ENCODE measurements at places on chromosomes 7 and 10.

DNA sequence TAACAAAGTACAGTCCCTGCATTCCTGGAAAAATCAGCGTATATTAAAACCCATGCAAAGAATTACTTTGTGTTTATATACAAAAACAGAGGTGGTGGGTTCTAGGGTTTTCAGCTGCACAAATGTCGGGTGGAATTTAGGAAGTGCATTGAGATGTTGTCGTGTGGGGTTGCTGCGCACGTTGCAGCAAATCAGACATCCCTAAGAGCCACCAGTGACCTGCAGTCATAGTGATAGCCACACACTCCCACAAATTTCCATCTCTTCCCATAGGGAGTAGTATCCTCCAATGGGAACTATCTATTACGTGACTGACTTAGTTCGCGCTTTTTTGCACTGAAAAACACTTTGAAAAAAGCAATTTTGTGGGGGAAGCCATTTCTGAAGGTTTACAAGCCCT, 375.2 kb upstream of the GALNT17 start:
- DNase-seq = no peak

- no peak for DNase-seq
Measured at GRCh38 chr7:108071551-108071950, 58.6 kb downstream of the LAMB4 start.

- DNase-seq = no peak
Measured at GRCh38 chr10:13272164-13272571, 27.7 kb downstream of the PHYH start.

GRCh38 chr10:5840314-5841307, 27.4 kb upstream of the GDI2 start:
- peak; percentile 65 for DNase-seq

DNA sequence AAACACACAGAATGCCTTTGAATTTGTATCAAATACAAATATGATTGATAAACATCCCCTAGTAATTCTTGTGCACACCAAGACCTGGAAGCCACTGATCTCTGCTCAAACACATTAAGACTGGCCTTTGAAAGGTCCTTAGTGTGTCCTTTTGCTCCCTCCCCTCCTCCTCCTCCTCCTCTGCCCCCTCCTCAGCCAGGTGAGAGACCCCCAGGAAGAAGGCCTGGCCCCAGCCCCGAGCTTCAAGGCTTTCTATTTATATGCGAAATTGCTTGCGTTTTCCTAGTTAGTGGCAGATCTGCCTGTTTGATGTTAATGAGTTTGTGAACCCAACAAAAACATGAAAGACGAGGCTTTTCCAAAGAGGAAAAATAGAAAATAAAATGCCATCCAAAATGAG, 63.6 kb upstream of the TCF7L2 start:
- no peak for DNase-seq

GRCh38 chr7:36762394-36762793, 38.1 kb upstream of the AOAH start:
- no peak for DNase-seq

DNA sequence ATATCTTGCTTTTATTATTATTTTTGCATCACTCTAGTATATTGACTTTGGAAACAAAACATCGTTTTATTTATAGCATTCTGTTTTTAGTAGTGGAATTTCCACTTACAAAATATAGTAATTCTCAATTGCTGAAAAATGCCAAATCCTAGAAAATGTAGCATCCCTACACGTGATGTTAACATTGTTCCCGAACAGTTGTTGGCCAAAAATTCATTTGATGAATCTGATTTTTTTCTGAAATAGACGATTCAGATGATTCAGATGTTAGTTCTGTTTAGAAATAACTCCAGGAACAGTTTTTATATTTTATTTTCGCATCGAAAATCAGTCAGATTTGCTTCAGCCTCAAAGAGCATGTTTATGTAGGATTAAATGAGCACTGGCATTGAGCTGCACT, 122.4 kb downstream of the GFRA1 start:
- no peak for DNase-seq

DNA sequence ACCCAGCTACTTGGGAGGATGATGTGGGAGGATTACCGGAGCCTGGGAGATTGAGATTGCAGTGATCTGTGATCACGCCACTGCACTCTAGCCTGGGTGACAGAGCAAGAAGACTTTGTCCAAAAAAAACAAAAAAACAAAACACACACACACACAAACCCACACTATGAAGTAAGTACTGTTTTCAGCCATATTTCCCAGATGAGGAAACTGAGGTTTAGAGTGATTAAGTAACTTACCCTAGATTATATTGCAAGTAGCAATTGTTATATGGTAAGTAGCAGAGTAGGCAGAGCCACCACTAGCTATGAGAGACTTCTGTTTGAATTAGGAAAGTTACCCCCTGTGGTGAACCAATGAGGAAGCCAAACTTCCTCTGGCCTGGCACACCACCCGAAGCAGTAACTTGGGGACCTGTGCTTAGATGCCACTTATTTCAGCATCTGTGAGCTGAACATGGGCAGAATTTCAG, 61.9 kb downstream of the MCU start:
- DNase-seq = no peak

GRCh38 chr7:101273206-101273605, 28.3 kb upstream of the FIS1 start:
- no peak for DNase-seq

GRCh38 chr7:133735222-133735621, 391.9 kb upstream of the LRGUK start:
- no peak for DNase-seq

DNA sequence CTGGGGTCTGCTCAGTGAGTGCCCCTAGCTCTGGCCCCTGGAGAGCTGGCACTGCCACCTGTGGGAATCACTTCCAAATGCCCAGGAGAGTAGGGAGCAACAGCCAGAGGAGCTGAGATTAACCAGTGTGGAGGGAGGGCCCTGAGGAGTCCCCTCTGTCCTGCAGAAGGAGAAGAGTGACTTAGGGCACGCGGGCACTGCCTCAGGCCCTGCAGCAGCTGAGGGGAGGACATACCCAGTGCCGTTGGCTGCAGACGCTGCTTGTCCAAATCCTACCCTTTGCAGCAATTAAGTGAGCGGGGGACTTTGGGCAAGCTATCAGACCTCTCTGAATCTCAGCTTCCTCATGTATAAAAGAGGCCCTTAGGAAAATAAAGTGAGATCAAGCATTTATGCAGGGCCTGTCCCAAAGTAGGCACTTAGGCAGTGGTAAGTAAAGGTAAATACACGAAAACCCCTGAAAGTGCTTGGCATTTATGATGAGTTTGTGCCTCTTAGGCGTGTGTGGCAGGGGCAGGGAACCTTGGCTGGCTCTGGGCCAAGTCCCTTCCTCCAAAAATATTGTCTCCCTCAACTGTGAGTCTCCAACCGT, 16.9 kb downstream of the PRF1 start:
- DNase-seq = no peak

DNA sequence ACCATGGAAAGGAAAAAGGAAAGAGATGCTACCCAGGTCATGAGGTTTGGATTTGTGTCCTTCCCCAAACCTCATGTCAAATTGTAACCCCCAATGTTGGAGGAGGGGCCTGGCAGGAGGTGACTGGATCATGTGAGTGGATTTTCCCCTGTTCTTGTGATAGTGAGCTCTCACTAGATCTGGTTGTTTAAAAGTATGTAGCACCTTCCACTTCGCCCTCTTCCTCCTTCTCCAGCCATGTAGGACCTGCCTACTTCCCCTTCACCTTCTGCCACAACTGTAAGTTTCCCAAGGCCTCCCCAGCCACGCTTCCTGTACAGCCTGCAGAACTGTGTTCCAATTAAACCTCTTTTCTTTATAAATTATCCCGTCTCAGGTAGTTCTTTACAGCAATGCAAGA, 113.9 kb downstream of the FAM107B start:
- no peak for DNase-seq

DNA sequence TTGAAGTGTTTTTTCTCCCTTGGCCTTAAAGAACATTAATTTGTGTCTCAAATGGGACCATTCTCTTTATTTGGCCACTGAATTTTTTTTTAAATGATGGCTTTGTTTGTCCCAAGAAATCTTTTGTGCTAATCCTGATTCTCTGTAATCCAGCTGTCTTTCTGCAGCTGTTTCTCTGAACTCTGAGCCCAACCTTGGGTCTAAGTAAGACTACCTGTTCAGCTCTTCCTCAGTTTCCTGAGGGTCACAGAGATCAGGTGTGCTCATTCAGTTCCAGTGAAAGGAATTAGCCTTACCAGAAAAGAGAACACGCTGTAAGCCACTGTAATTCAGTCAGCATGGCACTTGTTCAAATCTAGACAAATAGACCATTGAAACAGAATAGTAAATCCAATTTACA, 94.2 kb downstream of the ANKIB1 start:
- no peak for DNase-seq

DNA sequence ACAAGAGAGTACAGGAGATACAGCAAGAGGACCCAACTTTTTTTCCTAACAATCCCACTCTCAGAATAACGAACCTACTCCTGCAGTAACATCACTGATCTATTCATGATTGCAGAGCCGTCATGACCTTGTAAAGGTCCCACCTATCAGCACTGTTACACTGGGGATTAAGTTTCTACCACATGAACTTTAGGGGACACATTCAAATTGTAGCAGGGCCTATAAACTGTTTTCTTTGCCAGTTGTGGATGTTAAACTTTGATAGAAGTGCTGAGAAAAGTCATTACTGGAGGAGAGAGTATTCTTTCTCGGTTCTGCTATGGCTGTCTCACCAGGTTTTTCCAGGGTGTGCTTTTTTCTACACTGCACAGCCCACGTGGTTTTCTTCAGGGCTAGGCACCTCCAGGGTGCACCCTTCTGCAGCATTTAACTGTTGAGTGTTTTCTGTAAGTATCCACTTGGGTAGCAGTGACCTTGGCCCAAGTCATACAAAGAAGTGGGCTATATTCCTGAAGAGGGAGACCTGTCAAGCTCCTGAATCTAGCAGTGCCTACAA, 131.6 kb upstream of the AHR start:
- DNase-seq = no peak

GRCh38 chr10:29250066-29250465, 38.8 kb upstream of the LYZL1 start:
- DNase-seq = no peak

DNA sequence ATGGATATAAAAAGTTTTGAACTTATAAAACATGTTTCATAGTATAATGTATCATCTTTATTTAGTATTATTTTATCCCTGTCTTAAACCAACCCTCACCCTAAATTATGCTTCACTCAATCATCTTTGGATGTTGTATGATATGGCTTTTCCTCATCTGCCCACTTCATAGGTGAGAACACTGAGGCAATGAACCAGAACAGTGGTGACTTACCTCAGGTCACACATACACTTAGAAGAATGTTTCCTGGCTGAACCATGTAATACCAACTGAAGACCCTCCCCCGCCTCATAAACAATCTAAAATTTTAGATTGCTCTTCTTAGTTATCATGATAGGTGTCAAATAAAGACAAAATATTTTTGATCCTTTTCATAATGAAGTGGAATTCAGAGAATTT, 22.6 kb upstream of the STOX1 start:
- DNase-seq = no peak

DNA sequence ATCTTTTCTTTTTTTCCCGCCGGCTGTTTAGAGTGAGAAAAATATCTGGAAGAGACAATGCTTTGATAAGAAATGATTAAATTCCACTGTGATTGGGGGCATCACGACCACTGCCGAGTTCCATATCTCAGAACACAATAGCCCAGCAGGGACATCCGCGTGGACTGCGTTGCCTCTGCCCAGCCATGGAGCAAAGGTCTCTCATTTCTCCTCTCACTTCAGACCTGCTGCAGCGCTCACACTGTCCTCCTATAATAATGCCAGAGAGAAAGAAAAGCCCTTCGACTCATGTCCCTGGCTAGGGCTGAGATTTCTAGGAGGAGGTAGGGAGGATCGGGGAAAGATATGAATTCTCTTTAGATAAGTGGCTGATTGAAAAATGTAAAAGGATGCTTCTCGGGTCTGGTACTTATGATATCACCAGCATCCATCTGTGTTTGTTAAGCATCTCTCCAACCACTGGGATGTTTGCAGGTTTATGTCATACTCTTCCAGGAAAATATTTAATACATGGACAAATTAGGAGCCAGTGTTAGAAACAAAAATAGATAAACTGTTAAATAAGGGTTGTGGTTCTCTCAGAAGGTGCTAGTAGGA, 472.9 kb upstream of the AKR1E2 start:
- DNase-seq = no peak

DNA sequence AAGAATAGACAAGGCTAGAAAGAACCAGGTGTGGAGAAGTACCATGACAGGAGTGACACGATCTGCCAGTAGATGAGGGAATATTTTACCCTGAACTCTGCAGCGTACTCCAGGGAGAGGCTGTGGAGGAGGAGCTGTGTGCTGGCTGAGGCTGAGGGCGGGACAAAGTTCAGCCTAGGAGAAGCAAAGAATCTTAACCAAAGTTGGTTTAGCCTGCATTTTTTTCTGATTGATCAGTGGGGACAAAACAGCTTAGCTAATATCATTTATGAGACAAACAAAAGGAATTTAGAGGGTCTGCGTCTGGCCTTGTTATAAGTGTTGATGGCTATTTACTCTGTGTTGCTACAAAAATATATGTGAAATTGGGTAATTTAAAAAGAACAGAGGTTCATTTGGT, 5.2 kb upstream of the NPSR1 start:
- no peak for DNase-seq

DNA sequence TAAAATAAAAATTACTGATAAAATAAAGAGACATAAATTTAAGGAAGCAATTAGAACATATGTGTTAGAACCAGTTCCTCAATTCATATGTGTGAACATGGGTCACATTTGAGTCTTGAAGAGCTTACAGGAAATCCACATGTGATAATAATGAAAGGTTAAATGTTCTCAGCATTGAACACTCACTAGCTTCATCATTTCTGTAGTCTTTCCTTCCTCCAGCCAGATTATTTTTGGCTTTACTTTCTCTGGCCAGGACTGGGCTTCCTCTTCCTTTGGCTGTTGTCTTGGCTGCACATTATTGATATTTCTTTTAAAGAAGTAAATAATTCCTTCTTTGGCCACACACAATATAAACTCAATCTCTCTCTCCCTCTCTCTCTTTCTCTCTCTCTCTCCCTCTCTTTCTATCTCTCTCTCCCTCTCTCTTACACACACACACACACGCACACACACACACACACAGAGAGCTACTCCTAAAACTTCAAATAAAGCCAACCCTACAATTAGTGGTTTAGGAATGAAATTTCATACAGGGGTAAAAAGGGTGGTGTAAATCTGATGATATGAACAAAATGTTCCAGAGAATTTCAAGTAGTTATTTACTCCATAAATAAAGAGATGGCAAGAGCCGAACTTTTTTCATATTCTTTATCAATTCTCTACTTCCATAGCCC, 171.2 kb downstream of the REEP3 start:
- DNase-seq = no peak

GRCh38 chr10:29763396-29763795, 128.6 kb upstream of the SVIL start:
- DNase-seq = no peak

DNA sequence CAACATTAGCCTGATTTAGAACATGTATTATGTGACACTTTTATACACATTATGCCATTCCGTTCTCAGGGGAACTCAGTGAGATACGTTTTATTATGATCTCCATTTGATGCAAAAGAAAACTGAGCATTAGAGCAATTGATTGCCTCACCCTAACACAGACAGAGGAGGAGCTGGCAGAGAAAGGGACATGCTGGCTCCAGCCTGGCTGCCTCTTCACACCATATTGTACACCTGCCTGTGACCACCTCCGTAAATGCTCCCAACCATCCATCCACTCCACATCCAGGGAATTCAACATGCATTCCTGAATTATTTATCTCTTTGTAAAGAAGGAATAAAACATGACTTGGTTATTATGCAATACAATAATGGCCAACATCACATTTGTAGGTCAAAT, 195.0 kb upstream of the STK17A start:
- DNase-seq = no peak
